ENCODE measurements at places on chromosomes 5 and 9.

- no peak for DNase-seq
Observed at GRCh38 chr9:32886021-32886420, 102.7 kb downstream of the TMEM215 start.

DNA sequence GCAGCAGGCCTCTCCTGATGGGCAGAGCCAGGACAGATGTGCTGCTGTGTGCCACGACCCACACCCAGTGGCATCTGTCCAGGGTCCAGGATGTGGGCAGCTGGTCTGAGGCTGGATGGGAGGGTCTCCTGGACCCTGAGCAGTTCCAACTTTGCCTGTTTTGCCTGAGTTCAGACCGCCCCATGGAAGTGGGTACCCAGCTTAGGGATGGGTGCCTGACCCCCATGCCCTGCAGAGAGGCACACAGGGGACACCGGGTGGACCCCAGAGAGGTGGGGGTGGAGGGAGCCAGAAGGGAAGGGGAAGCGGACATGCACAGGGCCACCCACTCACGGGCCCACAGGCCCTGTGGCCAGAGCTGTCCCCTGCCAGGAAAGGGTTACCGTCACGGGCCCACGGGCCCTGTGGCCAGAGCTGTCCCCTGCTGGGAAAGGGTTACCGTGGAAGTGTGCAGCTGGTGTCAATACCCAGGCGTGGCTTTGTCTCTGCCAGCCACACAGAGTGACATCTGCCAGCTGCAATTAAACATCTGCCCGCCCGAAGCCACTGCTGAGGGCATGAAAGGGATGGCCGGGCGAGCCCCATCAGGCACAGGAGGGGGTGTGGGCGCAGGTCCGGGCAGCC lies 50.0 kb downstream of the NACC2 start:
- no peak for DNase-seq

DNA sequence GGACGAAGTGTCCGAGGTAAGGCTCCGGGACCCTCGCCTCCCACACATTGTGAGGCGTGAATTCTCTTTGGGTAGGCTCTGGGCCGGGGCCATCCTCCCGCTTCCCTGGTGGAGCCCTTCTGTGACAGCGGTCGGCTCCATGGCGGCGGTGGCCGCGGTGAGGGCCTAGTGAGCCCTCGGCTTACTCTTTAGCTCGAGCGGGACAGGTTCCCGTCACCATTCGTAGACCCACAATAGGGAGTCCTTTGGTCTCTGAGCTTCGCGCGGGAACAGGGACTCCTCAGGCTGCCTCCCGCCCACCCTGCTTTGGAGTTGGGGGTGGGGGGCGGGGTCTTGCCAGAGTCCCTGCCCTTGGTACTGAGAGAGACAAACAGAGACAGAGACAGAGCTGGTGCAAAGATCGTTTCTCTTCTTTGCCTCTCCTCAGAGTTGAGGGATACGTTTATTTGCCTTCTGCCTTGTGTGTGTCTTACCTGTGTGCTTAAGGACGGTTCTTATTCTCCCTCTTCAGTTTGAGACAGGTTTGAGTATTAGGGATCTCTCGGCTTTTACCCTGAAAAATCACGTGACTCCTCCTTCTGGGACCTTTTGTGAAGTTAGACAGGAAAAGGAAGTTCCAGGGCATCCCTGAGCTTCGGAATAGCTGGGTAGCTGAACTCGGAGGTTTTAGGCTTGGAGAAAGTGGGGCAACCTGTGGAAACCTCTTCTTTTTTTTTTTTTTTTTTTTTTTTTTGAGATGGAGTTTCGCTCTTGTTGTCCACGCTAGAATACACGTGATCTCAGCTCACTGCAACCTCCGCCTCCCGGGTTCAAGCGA lies 833 bp downstream of the ANKHD1 start:
- no peak for DNase-seq

- DNase-seq: no peak
Observed at GRCh38 chr9:96136992-96137670, 164.8 kb downstream of the HSD17B3 start.

- no peak for DNase-seq
Observed at GRCh38 chr5:87298692-87299362, 31.1 kb downstream of the RASA1 start.

GRCh38 chr5:175383350-175383749 lies 60.6 kb downstream of the DRD1 start:
- DNase-seq: no peak

GRCh38 chr5:127006744-127007143 lies 23.6 kb downstream of the MARCHF3 start:
- DNase-seq: no peak

All from stimulated activated CD8-positive, alpha-beta memory T cell treated with anti-CD3 and anti-CD28 coated beads, Interleukin-2, amount 100 ng/mL, for 1 hour (primary cell).